ENCODE measurements at places on chromosomes 3 and 15.

GRCh38 chr3:194573680-194574437 lies 59.4 kb downstream of the TMEM44 start:
- no peak for DNase-seq

DNA sequence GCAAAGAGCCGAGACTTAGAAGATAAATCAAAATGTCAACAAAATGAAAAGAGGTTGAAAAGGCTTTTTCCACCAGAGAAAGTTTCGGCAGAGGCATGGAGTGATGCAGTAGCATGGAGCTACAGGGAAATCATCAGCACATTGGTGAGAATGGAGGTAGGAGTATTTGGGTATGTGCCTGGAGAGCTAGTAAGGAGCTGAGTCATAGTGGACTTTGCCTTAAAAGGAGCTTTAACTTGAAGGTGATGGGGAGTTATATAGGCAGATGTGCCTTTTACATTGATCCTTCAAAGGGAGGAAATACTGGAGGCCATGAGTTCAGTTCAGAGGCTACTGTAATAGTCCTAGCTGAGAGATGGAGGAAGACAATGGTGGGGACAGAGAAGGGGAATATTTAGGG lies 44.3 kb downstream of the IL5RA start:
- no peak for DNase-seq

DNA sequence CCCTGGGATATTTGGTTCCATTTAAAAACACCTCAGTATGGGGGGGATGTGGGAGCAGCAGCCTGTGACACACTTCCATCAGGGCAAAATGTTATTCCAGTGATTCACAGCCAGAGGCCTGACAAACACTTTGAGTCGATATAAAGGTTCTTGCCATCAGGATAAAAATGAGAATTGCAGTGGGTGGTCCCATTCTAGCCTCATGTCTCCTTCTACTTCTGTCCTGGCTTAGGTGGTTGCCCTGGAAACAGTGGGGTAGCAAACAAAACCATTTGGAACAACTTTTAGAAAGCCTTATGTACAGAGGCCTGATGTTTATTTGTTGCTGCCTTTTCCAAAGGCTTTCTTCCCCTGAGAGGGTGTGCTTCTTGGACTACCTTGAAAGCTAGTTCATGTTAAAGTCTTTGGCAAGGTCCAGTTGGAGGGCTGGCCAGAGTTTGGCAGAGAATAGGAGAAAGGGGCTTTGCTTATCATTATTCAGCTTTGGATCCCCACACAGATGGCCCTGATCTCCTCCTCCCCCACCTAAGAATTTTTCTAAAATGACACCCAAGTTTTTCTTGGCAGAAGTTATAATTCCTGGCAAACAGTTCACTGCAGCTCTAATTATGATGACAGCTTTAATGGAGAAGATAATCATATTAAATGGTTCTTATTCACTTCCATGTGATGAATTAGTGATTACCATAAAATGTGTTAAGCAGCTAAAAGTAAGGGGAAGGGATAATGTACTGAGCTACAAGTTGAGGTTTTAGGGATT lies 84.2 kb upstream of the ZNF280D start:
- no peak for DNase-seq

- no peak for DNase-seq
Observed at GRCh38 chr15:72858205-72858604, 74.6 kb upstream of the ADPGK start.

DNA sequence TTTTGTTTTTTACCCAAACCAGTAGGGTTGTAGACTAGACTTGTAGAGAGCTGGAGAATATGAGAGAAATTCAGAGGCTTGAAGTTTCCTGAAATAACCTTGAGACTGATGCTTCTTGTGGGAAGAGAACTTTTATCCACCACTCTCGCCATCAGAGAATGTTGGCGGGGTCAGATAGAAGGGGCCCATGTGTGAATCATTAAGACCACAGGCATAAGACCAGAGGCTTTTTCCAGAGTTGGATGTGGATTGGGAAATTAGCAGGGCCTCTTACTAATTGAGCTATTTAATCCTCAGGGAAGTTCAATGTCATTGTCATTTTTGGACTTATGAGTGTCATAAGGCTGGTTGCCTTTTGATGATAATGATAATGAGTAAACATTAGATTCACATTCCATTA lies 246.9 kb upstream of the THRB start:
- DNase-seq, result no peak

GRCh38 chr3:58084788-58085543 lies 76.7 kb downstream of the FLNB start:
- peak; percentile 24 for DNase-seq

GRCh38 chr3:195696632-195697278 lies 24.0 kb upstream of the MUC20 start:
- DNase-seq, result no peak

- no peak for DNase-seq
Observed at GRCh38 chr15:61974759-61975158, 85.5 kb downstream of the VPS13C start.

- peak; percentile 73 for DNase-seq
Observed at GRCh38 chr15:38002883-38003477, 68.5 kb downstream of the TMCO5A start.

Data from ascending aorta (tissue), 2 donors.